Uterus (tissue), 4 donors: ENCODE measurements at places on chromosomes 7 and 10.

DNA sequence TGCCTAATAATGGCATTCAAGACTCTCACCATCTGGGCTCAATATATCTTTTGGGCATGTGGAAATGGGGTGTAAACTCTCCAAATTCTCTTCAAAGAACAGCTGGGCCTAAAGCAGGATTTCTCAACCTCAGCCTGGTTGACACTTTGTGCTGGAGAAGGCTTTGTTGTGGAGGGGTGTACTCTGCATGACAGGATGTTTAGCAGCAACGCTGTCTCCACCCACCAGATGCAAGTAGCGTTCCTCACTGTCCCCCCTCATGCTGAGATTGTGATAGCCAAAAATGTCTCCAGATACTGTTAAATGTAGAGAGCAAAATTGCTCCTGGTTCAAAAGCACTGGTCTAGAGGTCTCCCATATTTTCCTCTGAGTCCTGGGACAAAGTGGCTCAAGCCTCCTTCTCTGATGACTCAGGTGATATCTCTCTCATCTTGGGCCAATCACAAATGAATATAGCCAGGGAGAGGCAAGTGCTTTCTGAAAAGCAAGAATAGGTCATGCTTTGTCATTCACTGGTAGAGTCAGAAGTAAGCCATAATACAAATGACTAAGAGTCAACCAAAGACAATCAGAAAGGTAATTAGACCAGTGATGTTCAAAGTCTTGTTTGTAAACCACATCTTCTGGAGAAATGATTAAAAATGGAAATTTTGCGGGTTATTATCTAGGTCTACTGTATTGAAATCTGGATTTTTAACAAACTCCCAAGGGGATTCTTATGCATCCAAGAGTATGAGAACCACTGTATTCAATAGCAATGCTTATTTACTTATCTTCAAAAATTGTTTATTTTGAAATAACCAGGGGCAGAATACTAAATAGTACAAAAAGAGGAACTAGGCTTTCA, 330.8 kb downstream of the PTEN start:
- peak; percentile 34 for DNase-seq
- H3K4me1 ChIP-seq = peaks cover 10% of the 10 kb centered on the region
- H3K27me3 ChIP-seq = no peaks in the 10 kb centered on the region
- H3K4me3 ChIP-seq = no peak overlapping the region
- no peak overlapping the region for H3K27ac ChIP-seq

DNA sequence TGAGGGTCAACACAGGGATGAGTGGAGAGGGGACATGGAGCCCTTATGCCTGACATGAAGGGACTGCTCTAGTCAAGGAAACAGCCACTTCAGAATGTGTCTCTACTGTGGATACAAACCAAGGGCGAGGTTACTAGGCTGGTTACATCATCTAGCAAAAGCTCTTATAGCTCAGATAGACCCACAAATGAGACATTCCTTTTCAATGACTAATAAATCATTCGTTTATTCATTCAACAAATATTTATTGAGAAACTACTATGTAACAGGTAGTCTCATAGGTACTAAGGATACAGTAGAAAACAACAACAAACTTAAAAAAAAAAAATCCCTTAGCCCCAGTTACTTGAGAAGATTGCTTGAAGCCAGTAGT, 219.5 kb downstream of the KIAA1217 start:
- no peaks in the 10 kb centered on the region for H3K36me3 ChIP-seq
- H3K4me3 ChIP-seq = no peak overlapping the region

DNA sequence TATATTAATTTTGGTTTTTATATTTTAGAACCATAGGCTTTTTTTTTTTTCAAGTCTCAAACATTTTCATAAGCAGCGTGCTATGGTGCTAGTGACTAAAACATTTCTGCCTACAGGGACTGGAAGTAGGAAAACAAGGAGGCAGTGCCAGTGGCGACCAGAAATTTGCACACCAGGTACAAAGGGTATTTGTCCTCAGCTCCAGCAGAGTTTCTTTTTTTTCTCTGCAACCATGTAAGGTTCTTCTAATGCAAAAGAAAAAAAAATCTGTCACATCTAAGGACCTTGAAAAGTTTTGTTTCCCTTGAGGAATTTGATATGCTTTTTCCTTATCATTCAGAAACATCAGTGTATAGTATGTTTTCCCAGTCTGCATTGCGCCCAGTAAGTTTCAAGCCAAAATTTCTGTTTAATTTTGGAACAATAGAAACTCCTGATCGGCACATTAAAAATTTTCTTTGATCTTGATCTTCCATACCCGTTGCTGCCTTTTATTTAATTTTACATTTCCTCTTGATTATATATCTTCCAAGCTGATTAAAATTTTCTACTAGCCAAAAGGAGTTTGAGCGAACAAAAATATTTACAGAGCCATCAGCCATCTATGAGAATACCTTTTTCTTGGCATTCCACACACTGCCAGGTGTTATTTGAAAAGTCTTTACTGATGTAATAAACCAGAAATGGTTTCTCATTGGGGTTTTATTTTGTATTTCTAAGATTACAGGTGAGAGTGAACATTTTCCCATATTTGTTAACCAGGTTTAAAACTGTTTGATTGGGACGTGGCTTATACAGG, 956 bp upstream of the KLHDC10 start:
- peak overlapping the region; percentile 85 for H3K27ac ChIP-seq
- peak overlapping the region; percentile 63 for H3K4me3 ChIP-seq
- no peaks in the 10 kb centered on the region for H3K36me3 ChIP-seq
- H3K27me3 ChIP-seq = no peaks in the 10 kb centered on the region

DNA sequence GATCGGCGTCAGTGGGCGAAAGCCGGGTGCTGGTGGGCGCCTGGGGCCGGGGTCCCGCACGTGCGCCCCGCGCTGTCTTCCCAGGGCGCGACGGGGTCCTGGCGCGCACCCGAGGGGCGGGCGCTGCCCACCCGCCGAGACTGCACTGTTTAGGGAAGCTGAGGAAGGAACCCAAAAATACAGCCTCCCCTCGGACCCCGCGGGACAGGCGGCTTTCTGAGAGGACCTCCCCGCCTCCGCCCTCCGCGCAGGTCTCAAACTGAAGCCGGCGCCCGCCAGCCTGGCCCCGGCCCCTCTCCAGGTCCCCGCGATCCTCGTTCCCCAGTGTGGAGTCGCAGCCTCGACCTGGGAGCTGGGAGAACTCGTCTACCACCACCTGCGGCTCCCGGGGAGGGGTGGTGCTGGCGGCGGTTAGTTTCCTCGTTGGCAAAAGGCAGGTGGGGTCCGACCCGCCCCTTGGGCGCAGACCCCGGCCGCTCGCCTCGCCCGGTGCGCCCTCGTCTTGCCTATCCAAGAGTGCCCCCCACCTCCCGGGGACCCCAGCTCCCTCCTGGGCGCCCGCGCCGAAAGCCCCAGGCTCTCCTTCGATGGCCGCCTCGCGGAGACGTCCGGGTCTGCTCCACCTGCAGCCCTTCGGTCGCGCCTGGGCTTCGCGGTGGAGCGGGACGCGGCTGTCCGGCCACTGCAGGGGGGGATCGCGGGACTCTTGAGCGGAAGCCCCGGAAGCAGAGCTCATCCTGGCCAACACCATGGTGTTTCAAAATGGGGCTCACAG, 1.1 kb downstream of the EGFR start:
- H3K36me3 ChIP-seq = no peaks in the 10 kb centered on the region
- peak; percentile 43 for DNase-seq
- no peaks in the 10 kb centered on the region for H3K27me3 ChIP-seq
- H3K4me3 ChIP-seq = peak overlapping the region; percentile 65
- peak overlapping the region; percentile 95 for H3K27ac ChIP-seq

DNA sequence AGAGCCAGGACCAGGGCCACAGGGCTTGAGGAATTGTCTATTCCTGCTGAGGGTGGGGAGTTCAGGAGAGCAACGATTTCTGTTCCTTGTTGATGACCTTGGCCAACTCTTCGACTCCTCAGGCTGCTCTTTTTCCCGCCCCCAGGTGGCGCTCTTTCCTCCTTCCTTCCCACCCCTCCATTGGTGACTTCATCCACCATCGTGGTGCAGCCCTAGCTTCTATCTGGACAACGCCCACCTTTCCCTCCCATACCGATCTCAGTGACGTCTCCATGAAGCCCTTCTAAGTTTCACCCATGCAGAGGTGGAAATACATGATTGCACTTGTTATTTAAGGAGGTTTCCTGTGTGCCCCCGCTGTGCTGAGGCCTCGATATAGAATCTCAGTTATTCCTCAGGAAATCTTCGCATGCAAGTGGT, 22.1 kb upstream of the CARD11 start:
- H3K4me3 ChIP-seq = no peak overlapping the region
- no peaks in the 10 kb centered on the region for H3K27me3 ChIP-seq
- H3K27ac ChIP-seq = no peak overlapping the region
- no peak for DNase-seq

DNA sequence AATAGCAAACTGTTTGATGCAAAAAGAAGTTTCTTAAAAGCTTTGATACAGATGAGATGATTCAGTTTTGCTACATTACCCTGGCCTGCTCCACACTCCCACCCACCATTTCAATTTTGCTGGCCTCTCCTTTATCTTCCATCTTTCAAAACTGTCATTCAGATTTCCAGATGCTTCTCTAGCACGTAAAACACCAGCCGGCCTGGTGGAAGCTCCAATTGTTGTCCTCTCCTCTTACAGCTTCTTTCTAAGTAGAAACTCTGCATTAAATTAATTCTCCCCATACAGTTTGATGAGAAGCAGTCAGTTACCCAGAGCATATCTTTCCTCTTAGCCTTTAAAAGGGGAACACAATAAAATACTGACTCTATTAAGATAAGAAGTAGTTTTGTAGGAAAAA, 34.3 kb upstream of the ELMO1 start:
- H3K27ac ChIP-seq = no peak overlapping the region
- DNase-seq = no peak
- no peak overlapping the region for H3K4me3 ChIP-seq
- H3K4me1 ChIP-seq = no peaks in the 10 kb centered on the region

DNA sequence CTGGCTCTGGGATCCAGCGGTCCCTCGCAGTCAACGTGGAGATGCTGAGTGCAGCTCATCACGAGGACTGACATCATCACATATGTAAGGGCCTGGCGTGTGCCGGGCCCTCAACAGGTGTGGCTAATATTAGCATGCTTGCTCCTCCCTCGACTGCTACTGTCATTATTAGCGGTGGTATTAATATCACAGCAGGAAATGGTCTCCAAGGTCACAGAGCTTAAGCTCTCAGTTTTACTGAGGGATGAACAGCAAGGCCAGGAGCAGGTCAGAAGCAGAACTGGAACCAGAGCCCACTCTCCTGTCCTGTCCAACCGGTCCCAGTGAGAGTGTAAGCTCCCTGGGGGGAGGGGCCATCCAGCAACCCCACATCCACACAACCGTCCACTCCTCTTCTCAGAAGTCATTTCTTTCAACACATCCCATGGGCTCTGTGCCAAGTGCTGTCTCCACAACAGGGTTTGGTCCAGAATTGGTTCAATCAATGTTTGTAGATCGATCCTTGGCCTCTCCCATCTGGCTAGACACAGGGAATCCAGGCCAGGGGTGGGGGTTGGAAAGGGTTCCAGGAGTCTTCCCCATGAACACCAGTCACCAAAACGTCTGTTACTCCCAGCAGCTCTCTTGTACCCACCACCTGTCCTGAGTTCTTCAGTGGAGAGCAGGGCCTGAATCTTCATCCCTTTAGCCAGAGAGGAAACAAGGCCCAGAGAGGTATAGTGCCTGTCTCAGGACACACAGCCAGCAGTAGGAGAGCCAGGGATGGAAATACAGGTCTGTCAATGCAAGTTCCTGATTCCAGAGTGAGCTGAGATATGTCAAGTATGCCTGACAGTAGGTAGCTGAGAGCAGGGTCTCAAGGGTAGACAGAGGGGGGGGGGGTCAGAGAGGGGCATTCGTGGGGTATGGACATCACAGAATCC, 45.3 kb upstream of the ZMIZ1 start:
- H3K4me3 ChIP-seq = no peak overlapping the region
- H3K4me1 ChIP-seq = no peaks in the 10 kb centered on the region
- no peaks in the 10 kb centered on the region for H3K27me3 ChIP-seq
- no peak for DNase-seq
- H3K27ac ChIP-seq = peak overlapping the region; percentile 17
